ENCODE measurements at places on chromosomes 5 and 9.

DNA sequence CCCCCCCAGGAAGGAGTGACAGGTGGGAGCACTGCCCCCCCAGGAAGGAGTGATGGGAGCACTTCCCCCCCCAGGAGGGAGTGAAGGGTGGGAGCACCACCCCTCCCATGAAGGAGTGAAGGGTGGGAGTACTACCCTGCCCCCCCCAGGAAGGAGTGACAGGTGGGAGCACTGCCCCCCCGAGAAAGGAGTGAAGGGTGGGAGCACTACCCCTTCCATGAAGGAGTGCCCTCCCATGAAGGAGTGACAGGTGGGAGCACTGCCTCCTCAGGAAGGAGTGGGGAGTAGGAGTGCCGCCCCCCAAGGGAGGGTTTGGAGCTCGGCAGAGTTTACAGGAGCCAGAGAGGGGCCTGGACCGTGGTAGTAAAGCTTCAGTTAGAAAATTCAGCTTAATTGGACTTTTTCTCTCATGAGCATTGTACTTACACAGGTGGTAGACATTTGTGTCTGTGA lies 100.7 kb downstream of the CACNA1B start:
- DNase-seq = no peak

- peak; percentile 30 for DNase-seq
Observed at GRCh38 chr9:109640580-109641371, 139.2 kb upstream of the PALM2AKAP2 start.

GRCh38 chr9:23825700-23826099 lies 340 bp downstream of the ELAVL2 start:
- no peak for DNase-seq

GRCh38 chr5:56812110-56812509 lies 3.2 kb upstream of the MAP3K1 start:
- peak; percentile 8 for DNase-seq

DNA sequence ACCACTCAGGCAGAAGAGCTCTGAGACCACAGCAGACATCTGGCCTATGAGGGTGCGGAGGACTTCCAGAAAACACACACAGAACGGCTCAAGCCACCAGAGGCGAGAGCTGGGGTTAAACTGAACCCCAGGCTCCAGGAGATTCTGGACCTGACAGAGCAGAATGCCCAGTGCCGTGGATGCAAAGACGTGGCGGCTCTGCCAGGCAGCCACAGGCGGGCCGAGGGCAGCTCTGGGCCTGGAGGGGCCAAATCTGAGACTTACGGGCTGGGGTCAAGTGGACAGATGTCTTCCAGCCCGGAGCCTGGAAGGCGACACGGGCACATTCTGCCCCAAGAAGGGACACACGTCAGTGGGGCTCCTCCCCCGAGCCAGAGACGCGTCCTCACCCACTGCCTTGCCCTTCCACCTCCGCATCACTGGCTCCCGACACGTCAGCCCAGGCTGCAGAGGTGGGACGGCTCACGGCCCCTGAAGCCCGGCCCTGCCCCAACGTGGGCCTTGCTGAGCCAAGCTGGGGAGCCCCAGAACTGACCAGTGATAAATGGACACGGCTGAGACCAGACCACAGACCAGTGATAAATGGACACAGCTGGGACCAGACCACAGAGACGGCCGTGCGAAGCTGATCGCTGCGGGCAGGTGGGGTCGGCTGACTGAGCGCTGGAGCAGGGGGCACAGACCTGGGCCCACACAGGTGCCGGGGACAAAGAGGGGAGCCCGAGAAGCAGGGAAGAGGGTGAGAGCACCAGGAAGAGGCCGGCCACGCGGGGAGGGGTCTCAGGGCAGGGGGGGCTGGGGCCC lies 40.9 kb upstream of the NSMF start:
- DNase-seq = no peak

- no peak for DNase-seq
Observed at GRCh38 chr9:122274055-122274454, 9.4 kb downstream of the MRRF start.

GRCh38 chr5:165630261-165630778 lies 2124.9 kb downstream of the MAT2B start:
- peak; percentile 20 for DNase-seq

- DNase-seq = peak; percentile 57
Observed at GRCh38 chr5:147223948-147224791, 10.7 kb upstream of the STK32A start.

DNA sequence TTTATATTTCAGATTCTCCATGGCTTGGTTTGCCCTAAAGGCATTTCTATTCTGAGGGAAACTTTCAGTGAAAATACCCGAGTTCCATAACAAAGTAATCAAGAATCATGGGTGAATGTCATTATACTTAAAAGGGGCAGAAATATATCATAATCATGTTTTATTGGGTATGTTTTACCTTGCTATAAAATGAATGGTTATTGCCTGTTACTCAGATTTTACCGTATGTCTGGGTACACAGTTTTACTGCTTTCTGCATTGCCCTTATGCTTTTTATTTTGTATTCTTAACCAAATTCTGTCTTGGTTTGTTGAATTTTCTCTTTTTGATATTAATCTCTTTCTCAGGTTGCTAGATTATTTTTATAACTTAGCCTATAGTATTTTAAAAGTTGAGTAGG lies 2.5 kb downstream of the GPR151 start:
- no peak for DNase-seq

GRCh38 chr5:174725261-174725990 lies 1.0 kb downstream of the MSX2 start:
- DNase-seq = no peak

DNA sequence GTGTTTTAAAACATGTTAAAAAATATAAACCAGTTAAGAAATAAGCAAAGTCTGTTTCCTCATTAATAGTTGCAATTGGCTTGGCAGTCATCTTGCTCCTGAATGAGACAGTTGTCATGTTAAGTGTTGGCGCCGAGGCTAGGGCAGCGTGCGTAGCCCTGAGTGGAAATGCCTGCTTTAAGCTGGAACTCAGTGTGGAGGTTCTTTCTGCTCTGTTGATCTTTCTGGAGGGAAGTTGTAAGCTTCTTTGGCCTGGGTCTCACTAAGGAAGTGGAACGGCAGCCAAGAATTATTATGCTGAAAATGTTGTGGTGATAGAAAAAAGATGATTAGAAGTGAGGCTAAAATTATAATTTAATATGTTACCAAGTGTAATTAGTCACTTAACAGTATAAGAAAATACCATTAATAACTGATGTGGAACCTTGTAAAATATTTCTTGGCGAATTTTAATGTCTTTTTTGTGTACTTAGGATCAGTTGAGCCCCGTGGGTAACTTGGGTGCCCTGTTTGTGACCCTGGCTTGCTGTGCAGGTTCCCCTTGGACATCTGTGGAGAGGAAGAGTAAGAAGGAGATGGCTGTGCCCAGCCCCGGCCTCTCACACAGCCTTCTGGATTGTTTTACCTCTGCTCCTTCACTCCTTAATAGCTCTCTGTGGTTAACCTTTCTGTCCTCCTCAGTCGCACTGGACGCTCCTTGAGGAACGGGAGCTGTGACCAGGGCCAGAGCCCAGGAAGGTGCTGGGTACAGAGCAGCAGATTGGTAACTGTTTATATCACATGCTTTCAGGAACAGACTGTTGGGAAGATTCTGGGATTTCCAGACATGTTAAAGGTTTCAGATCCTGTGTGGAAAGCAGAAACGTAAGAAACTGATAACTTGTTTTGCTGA lies 31.0 kb downstream of the PCBD2 start:
- DNase-seq = no peak

DNA sequence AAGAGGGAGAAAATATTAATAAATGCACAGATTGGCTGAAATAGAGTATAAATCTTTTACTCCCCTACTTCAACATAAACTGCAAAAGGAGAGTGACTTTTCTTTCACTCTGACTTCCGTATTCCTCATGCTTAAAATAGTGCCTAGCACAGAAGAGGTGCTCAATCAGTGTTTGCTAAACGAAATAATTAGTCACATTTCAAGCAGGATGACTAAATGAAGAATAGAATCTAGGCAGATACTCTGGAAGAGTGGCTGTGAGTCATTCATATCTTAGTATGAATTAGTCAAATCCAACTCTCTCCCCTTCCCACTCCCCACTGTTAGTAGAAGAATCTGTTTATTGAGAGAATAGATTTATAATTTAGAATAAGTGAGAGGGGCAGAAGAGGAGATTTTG lies 4.8 kb downstream of the CD274 start:
- peak; percentile 93 for DNase-seq

GRCh38 chr5:1375871-1376810 lies 31.2 kb upstream of the CLPTM1L start:
- DNase-seq = no peak

DNA sequence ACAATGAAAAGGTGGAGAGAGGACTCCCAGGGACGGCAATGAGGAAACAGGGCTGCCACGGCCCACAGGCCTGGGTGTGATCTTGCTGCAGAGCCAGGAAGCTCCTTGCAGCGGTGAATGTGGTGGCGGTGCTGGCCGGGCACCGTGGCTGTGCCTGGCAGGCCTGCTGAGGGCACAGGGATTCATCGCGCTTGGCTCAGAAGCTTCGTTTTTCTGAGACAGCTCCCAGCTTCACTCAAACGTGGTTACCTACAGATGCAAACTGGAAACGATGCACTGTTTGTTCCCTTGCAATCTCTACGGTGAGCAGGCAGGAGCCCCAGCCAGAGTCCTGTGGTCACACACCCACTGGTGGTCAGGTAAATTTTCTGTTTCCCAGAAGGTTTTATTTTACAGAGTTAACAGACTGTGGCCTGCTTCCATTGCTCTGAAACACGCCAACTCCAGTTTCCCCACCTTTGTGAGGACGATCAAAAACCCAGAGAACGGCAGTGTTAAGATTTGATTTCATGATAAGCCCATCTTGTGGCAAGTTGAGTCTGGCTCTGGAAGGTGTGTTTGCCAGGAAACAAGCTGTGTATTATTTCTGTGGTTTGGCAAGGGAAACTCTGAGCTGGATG lies 183.9 kb downstream of the AUH start:
- DNase-seq = no peak

- no peak for DNase-seq
Observed at GRCh38 chr9:2634153-2634552, 12.6 kb downstream of the VLDLR start.

- DNase-seq = no peak
Observed at GRCh38 chr5:176748967-176749935, 61.1 kb upstream of the UNC5A start.
